Neuronal stem cell (in vitro differentiated cells): ENCODE measurements at places on chromosomes 11 and 22.

GRCh38 chr11:43735961-43736360 lies 55.4 kb downstream of the HSD17B12 start:
- DNase-seq: no peak

DNA sequence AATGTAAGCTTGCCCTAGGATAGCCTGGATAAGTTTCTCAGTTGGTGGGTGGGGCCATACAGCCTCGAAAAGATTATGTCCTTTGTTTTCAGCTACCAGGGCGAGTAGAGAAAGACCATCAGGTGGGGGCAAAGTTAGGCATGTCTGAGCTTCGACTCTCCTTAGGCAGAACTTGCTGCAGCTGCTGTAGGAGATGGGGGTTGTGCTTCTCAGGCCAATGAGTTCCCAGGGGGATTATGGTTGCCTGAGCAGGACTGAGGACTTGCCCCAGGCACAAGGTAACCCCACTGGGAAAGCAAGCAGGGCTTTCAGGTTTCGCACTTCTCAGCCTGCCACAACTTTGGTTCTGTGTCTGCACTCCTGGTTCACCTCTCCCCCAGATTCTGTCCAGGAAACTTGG lies 173.4 kb upstream of the SESN3 start:
- no peak for DNase-seq

DNA sequence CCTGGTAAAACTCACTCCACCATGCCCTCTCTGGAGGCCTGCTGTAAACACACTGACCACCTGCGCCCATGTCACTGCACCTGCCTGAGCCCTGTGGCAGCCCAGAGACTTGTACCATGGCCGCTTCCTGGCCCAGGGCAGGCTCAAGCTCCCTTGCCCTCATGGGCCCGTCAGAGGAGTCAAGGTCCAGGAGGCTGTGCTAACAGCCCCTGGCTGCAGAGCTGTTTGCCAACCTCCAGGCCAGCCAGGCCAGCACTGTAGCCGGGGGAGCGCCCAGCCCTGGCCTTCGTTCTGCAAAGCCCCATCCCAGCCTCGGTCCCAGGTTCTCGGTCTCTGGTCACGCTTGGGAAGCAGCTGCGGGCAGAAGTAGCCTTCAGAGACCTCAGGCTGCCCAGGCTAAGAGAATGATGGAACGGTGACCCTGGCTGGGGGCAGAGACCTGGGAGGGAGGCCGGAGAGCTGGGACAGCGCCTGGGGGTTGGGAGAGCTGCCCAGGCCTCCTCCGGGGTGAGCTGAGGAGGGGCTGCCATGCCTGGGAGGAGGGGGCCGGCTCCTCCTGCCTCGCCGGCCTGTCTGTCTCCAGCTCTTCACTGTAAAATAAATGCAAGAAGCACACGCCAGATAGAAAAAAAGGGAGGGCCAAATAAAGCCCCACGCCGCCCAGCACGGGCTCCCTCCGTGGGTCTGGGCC lies 11.9 kb upstream of the TCF20 start:
- no peak for DNase-seq

- no peak for DNase-seq
Observed at GRCh38 chr11:8934742-8935488, 2.2 kb upstream of the C11orf16 start.

DNA sequence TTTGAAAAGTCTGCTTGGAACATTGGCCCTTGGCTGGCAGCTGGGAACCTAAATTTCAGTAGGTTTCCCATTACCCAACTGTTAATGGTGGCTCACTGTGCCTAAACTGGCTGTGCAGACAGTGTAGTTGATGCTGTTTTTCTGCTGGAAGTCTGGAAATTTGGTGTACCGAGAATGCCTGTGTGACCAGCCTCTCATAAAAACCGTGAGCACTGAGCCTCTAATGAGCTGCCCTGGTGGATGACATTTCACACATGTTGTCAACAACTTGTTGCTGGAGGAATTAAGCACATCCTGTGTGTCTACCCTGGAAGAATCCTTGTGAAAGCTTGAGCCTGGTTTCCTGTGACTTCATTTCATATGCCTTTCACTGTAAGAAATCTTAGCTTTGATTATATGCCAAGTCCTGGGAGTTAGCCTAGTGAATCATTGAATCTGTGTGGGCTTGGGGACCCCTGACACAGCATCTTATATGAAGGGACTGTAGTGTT lies 131.1 kb downstream of the LDLRAD3 start:
- DNase-seq: no peak

DNA sequence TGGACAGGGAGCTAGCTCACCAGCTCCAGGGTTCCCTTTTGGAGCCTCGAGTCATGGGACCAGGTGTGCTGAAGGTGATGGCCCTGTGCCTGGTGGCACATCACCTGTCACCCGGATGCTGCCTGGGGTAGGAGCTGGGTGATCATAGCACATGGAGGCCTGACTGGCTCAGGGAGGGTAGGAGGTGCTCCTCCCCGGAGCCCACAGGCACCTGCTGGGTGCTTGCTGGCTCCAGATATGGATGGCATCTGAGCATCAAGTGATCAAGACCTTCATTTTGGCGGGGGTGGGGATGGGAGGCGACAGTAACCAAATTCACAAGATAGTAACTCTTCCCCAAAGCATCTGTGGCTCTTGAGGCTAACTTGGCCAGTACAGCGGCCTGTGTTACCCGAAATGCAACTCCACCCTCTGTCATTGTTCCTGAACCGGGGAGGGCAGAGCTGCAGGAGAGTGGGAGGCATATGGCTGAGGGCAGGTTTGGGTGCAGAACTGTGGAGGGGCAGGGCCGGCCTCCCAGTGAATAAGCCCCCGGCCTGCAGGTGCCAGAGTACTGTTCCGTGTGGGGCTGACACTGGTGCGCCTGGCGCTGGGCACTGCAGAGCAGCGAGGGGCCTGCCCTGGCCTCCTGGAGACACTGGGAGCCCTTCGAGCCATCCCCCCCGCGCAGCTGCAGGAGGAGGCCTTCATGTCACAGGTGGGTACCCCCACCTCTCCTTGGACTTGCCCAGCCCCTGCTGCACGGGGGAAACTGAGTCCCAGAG lies 4.7 kb downstream of the TBC1D10C start:
- no peak for DNase-seq

GRCh38 chr11:17739945-17740338 lies 5.4 kb downstream of the KCNC1 start:
- no peak for DNase-seq

DNA sequence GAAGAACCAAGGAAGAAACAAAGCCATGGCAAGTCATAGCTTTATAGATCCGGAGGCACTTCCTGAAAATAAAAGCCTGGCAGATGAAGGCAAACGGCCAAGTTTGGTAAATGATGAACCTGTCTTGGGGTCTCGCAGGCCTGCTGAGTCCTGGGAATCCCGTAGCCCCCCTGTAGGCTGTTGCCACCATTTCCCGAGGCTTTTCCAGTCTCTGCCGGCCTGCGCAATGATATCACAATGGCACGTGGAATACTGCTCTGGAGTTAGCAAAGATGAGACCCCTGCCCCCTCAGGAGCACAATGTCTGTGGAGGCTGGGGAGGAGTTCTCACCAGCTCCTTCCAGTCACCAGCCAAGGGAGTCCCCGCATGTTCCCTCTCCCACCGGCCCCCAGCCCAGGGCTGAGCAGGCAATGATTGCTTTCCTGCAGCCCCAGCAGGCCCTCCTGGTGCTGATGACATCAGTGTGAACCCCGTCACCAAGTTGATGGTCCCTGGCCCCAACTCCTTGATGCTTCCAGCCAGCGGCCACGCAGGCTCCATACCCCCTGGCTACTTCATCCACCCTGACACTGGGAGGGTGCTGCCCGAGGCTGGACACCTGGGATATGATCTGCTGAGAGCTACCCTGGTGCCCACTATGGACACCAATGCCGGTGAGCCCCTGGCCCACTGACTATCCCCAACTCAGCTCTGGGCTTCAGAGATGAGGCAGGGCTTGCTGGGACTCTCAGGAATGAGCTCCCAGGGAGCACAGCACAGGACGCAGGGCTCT lies 55.9 kb downstream of the BTG4 start:
- DNase-seq: no peak
